Stimulated activated CD4-positive, alpha-beta T cell treated with anti-CD3 and anti-CD28 coated beads, Interleukin-4, amount 100 ng/mL, for 1 hour (primary cell): ENCODE measurements at places on chromosomes 7 and 10.

DNA sequence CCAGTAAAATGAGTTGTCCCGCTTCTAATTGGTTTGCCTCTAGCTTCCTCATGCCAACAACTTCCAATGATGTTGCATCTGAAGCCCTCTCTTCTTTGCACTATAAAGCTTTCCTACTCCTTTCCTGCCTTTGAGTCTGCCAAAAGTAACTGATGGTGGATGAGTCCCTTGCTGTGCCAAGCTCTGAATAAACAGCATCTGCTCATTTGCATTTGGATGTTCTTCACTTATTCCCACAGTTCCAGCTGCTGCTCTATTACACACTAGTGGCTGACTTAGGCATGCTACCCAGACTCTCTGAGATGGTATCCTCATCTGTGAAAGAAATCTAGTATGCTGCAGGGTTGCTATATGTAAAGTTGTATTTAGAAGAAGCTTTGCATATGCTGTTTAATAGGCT, 24.9 kb downstream of the SFR1 start:
- no peak for DNase-seq

- no peak for DNase-seq
Observed at GRCh38 chr7:22373388-22373787, 16.4 kb upstream of the RAPGEF5 start.

DNA sequence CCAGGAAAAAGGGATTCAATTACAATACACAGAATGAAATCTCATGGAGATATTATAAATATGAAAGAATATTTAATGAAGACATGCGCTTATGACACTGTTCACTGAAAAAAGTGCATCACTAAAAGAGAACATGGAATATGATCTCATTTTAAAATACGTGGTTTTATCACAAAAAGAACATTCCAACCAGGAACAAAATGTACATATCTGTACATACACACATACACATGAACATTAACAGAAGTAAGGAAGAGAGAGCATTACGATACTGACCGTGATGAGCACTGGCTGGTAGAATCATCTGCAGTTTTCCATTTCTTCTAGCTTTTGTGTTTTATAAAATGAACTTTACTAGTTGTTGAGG, 39.4 kb downstream of the IGF2BP3 start:
- DNase-seq: no peak

DNA sequence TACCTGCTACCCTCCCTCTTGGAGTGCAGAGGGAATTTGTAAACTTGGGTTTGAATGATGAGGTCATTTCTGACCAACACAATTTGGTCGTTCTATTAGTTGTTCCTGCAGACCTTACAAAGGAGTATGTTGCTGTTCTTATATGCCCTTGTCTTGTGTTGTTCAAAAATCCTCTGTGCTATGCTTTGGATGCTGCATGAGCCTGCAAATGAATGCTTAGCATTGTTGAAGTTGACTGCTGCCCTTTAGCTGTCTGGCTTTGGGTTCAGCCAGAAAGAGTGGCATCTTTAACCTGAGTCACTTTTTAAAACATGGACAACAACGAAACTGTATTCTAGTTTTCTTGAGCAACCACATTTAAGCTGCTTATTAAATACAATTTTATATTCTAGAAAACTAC, 80.3 kb downstream of the SND1 start:
- no peak for DNase-seq

DNA sequence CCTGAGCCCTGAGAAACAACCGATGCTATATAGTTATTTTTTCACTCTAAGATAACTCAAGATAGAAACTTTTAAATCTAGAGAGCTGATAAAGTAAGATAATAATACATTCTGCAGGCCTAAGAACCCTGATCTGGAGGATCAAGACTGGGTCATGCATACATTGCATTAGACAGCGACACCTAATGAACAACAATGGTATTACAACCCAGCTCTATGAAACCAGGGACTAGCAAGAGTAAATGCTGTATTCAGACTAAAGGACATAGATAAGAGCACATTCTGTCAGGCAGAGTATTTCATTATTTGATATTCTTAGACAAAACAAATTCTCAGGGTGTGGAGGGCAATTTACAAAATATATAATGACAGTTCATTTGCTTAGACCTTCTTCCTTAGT, 148.6 kb downstream of the GRK5 start:
- no peak for DNase-seq

DNA sequence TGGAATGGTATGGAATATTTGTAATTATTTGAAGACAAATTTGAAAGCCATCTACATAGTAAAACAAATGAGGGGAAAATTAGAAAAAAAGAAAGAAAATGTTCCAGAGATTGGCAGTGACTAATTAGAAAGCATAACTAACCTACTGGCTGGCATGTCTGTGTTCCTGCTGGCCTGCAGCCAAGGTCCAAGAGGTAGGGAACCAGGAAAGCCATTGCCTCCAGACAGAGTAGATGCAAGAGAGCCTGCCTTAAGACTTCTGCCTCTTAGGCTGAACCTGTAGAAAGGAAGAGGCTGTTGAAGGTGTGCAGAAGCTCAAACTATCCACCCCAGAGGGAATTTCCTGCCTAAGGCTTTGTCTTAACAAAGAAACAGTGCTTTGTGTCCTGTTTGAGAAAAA, 982.0 kb downstream of the SORCS1 start:
- DNase-seq: no peak

- no peak for DNase-seq
Observed at GRCh38 chr10:110335314-110336064, 30.8 kb upstream of the SMNDC1 start.

- DNase-seq: no peak
Observed at GRCh38 chr7:29281782-29282541, 87.4 kb downstream of the CHN2 start.

DNA sequence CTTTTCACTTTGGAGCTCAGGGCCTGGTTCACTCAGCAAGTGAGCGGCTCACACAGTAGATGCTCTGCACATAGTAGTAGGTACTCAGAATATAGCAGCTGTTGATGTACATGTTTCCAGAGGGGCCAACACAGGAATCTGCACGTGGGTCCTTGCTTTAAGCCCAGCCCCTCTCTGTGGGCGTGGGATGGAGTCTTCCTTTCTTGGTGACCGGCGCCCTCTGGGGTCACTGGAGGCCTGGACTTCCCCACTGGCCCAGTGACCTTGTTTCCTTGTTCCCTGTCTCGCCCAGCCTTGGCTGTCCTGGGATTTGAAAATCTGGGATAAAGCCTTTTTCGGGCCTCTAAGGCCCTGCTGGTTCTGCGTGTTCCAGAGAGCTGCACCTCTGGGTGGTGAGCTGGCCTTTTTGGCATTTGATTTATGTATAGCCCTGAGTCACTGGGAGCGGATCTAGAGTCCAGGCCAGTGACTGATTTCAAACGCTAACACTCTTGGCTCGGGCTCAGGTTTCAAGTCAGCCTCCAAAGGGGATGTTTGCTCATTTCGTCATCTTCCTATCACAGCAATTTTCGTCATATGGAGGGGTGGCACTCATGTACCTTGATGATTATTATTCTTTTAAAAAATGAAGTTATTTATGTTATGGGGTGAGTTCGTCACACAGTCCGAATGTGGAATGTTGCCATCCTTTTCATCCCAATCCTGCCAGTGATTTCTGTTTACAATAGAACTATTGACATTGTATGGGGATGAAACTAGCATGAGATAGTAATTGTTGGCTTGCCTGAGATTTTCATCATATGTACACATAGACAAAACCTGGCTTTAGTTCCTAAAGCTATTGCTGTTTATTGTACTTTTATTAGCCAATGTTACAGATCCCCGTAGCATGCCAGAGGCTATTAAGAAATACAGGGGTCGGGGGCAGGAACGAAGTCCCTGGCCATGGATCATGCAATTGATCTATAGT, 65.5 kb downstream of the CUX1 start:
- no peak for DNase-seq

- no peak for DNase-seq
Observed at GRCh38 chr7:29426587-29426986, 137.0 kb upstream of the PRR15 start.

DNA sequence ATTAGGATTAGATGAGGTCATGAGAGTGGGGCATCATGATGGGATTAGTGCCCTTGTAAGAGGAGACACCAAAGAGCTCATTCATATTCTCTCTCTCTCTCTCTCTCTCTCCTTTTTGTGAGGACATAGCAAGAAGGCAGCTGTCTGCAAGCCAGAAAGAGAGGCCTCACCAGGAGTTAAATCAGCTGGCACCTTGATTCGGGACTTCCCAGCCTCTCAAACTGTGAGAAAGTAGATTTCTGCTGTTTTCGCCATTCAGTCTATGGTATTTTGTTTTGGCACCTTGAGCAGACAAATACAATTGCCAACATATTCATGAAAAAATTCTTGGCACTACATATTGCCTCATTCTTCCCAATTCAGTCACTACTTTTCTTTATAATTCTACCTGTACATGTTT, 20.6 kb upstream of the ATAD1 start:
- no peak for DNase-seq

- DNase-seq: no peak
Observed at GRCh38 chr10:15361131-15361530, 10.0 kb downstream of the FAM171A1 start.

- no peak for DNase-seq
Observed at GRCh38 chr10:1483246-1483645, 254.1 kb downstream of the ADARB2 start.

- peak; percentile 7 for DNase-seq
Observed at GRCh38 chr7:7424151-7424873, 111.4 kb downstream of the COL28A1 start.

DNA sequence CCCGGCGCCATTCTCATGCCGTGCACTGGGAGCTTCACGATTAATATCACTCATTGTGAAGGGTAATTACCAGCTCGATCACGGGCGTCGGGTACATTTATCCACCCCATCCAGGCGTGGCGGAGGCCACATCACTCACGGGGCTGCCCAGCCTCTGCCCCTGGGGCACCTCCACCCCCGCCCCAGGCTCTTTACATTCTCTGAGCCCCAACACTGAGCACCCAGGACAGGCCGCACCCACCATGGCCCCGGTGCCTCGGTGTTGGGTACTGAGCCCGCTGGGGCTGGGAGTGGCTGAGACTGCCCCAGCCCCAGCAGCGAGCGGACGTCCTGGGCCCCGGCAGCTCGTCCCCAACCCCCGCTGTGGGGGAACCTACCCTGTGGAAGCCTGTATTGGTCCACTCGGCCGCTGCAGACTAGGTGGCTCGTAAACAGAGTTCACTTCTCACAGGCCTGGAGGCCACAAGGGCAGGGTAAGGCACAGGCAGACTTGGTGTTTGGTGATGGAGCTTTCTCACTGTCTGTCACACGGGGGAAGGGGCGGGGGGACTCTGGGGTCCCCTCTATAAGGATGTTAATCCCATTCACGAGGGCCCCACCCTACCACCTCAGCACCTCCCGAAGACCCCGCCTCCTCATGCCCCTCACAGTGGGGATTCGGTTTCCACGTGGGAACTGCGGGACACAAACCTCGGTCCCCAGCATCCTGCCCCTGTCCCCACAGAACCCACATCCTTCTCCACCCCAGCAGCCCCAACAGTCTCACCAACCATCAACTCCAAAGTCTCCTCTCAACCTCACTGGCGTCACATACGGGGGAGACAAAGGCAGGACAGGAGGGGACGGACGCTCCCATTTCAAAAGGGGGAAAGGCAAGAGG, 184.1 kb downstream of the ELFN1 start:
- DNase-seq: peak; percentile 1

GRCh38 chr10:130340816-130341215, 204.6 kb downstream of the GLRX3 start:
- DNase-seq: no peak

- DNase-seq: no peak
Observed at GRCh38 chr10:125035136-125035535, 93.2 kb downstream of the ZRANB1 start.

- DNase-seq: no peak
Observed at GRCh38 chr7:123237-123636, 69.1 kb upstream of the FAM20C start.

DNA sequence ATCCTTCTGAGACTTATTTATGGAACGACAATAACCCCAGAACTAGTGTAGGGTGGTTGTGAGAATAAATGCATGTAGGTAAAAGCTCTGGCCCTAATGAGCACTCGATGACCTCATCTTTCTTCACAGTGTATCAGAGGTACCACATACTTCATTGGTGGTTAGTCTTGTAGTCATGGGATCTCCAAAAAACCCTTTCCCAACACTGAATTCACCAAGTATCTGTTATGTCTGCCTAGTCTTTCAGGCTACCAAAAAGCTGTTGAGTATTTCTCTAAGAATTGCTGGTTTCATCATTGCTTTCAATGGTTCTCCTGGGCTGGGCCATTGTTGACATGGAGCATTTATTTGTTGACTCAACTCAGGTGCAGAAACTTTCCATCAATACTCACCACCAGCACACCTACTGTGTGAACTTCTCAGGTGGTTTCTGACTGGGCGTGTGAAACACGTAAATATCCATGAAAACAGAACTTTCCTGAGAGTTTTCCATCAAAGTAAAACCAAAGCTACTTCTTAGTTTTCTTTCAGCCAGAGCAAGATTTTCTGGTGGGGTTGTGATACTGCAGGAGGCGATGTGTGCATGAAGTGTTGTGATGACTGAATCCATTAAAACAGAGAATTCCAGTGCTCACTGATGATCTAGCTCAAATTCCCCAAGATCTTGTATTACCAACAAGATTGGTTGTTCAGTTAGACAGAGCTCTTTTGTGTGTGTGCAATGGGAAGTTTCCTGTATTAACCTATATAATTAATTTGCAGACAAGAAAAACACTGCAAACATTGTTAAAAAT, 51.4 kb upstream of the SLC35B4 start:
- no peak for DNase-seq

DNA sequence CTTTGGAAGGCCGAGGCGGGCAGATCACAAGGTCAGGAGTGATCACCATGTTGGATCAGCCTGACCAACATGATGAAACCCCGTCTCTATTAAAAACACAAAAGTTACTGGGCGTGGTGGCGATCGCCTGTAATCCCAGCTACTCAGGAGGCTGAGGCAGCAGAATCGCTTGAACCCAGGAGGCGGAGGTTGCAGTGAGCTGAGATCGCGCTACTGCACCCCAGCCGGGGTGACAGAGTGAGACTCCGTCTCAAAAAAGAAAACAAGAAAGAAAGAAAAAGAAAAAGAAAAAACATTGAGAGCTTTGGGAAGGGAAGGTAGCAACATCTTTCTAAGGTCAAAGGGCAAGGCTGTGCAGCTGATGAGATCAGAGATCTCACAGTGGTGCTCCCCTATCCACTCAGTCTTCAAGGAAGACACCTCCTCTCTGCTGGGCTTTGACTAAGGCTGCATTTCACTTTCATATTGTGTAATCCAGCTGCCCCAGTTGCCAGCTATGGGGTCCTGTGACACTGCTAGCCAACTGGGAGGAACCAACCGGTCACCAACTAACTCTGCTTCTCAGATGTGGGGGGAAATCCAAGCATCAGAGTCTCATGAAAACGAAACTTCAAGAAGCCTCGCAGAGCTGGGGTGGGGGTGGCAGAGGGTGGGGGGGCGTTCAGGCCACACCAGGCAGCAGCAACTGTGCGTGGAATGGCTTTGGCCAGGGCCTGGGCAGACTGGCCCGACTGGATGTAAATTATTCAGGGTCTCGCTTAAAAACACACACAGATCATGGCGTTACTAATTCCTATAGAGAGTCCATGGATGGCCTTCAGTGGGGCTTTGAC, 1.5 kb downstream of the IL15RA start:
- peak; percentile 47 for DNase-seq

GRCh38 chr10:34145715-34146114, 669.4 kb downstream of the PARD3 start:
- no peak for DNase-seq

GRCh38 chr7:71016401-71016800, 115.5 kb upstream of the GALNT17 start:
- no peak for DNase-seq
